ENCODE measurements at places on chromosomes 11 and 22.

DNA sequence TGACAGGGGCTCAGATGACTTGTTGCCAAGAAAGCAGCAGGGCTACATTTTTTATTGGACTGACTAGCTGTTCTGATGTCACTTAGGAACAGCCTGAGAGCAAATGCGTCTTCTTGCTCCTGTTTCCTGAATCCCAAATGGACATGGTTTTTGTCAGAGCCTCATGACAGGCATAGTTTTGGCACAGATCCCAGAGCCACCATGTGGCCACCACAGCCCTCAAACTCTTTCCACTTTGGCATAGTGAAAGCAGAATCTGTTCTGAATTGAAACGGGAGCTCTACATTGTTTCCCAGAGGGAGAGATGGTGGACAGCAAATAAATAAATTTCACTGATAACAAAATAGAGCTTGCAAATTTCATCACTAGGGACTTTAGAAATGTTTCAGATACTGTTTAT is 222.2 kb downstream of the C11orf87 start:
- no peak for DNase-seq

DNA sequence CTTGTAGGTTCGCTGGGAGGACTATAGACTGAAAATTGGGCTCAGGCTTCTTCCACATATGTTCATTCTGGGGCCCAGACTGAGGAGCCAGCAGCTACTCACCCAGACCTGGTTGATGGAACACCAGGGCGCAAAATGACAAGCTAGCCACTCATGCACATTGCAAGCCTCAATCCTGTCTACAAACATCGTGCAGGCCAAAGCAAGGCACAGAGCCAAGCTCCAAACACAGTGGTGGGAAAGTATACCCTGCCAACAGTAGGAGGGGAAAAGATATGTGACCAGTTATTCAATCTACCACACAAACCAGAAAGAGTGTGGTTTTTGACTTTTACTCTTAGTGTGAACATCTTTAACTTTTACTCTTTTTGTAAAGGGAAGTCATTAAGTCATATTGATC is 660.5 kb downstream of the NTM start:
- DNase-seq: no peak

DNA sequence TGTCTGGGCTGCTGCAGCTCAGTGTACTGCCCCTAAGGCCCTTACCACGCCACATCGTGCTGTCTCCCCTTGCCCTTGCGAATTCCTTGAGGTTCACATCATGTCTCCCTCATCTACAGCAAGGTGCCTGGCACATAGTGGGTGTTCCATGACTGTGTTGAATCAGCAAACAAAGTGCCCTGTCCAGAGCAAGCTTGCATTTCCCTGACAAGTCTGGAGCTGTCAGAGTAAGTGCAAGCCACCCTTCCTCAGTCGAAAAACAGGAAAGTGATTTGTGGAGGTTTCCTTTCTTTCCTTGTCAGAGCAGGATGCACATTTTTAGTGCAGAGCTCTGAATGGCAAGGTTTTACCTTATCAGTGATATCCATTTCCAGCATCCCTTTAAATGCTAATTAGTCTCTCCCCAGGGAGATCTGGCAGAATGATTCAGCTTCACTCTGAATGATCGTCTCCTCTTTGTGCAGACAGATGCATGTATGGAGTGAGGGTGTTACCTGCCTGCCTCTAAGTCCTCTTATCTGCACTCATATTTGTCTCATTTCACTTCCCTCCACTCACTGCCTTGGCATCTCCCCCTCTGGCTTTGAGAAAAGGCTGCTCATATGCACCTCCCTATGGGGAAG is 331.2 kb downstream of the TMEM135 start:
- no peak for DNase-seq

GRCh38 chr11:96168623-96169022 is 174.4 kb downstream of the MAML2 start:
- DNase-seq: no peak

DNA sequence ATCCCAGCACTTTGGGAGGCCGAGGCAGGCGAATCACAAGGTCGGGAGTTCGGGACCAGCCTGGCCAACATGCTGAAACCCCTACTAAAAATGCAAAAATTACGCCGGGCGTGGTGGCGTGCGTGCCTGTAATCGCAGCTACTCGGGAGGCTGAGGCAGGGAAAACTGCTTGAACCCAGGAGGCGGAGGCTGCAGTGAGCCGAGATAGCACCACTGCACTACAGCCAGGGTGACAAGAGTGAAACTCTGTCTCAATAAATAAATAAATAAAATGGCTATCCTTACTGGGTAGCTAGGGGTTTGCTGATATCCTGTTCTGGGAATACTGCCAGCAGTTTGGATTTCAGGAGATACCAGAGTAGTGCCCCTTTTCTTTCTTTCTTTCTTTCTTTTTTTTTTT is 2.4 kb upstream of the RBM14 start:
- no peak for DNase-seq

GRCh38 chr11:31761636-31762035 is 49.5 kb downstream of the PAX6 start:
- no peak for DNase-seq

DNA sequence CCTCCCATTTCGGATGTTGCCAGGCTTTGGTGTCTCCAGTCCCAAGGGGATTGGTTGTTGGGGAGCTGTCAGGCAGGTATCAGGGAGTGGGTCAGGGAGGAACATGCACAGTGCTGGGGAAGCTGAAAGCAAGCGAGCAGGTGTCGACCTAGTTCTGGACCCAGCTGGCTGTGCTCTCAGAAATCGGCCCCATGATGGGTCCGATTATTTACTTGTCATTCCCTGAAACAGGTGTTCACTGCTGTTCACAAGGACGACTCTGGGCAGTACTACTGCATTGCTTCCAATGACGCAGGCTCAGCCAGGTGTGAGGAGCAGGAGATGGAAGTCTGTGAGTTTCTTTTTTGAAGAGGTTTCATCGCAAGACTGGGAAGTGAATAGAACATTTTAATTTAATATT is 76.8 kb downstream of the JAM3 start:
- no peak for DNase-seq

GRCh38 chr22:22838148-22838786 is 49.3 kb upstream of the IGLL5 start:
- DNase-seq: no peak

DNA sequence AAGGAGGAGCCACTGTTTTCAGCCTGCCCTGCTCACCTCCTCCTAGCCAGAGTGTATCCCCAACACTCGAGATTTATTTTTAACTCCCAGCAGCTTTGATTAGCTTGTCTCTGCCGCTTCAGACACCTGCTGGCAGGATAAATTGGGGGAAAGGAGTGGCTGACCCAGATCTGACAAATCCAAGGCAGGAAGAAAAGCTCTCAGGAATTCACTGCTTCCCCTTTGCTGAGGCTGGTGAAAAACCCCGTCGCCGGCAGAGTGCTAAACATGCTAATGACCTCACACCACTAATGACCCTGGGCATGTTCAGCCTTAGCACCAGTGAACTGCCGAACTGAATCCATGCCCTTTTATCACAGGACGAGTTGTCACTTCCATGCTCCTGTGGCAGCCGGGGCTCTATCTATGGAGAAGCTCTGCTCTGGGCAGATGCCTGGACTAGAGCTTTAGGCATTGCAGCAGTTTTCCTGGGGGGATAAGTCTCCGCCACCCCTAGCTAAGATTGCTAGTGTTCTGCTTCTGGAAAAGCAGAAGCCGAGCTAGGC is 52.2 kb downstream of the FEZ1 start:
- no peak for DNase-seq

- no peak for DNase-seq
These were observed 379 bp upstream of the RAB38 start for GRCh38 chr11:88175569-88176075.

DNA sequence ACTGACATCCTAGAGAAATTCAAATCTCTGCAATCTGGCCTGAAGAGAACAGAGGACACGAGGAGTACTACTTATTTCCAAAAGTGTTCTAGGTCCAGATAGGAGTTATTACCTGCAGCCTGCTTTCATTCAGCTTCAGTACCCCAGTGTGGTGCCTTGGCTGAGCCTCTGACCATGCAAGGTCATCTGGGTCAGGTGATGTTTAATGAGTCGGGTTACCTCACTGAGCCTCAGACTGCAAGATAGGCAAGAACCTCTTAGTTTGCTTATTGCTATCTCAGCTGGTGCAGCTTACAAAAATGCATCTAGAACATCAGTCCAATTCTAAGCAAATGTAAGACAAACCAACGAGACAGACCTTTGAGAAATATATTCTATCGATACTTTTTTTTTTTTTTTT is 9.5 kb upstream of the NF2 start:
- DNase-seq: no peak

DNA sequence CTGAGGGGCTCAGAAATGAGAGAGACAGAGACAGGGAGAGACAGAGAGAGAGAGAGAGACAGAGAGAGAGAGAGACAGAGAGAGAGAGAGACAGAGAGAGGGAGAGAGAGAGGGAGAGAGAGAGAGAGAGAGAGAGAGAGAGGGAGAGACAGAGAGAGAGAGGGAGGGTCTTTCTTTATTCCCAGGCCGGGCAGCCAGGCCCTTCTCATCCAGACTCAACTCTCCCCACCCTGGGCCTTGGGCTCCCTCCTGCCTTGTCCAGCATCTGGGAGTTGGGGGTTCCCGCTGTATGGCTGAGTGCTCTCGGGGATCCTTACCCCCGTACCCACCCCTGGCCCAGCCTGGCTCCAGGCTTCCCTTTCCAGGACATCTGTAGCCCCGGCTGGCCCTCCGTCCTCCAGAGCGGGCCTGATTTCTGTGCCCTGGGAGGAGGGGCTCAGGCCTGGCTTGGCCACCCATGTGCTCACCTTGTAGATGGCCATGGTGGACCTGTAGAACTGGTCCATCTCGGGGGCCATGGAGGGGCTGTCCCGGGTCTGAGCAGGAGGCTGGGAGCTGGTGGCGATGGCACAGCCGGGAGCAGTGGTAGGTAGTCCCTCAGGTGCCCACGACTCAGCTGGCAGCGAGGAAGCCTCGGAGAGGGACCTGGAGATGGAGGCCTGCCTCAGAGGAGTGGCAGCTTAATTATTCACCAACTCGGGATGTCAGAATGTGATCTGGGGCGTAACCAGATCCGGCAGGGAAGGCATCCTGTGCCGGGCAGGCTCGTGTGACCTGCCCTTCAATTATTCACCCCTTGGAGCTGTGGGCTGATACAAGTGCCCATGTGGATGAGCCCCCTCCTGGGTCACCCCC is at the start of gene BAIAP2L2:
Gene BAIAP2L2, minus strand, starts transcription at position 677 of the 855 bp plus-strand sequence. Its CDS starts 159 bp downstream, at position 518.
- no peak for DNase-seq

DNA sequence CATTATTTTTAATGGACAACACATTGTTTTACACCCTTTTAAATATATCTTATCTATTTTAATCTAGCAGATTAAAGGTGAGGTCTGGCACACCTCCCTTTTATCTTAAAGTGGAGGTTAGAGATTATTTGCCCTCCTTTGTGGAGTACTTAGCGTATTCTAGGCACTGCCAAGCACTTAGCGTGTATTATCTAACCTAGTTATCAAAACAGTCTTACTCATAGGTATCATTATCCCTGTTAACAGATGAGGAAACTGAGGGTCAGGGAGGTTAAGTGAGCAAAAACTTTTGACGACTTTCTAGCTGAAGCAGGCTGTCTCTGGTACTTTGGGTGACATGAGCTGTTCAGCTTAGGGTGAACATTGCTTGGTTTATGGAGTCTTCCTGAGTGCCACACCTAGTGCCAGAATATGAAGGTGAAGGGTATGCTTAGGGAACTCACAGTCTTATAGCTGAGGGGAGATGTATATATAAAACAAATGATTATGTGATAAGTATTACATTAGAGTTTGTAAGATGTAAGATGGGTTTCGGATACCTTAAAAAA is 55.0 kb downstream of the ZNRF3 start:
- no peak for DNase-seq

- DNase-seq: no peak
These were observed 21.4 kb upstream of the CRTAM start for GRCh38 chr11:122816761-122817520.

All from activated CD4-positive, alpha-beta T cell treated with anti-CD3 and anti-CD28 coated beads, Interleukin-2, amount 50 U/mL, for 48 hours (primary cell).